Smooth muscle cell of the coronary artery (primary cell): ENCODE measurements at places on chromosomes 7 and 10. TPM values are rescaled to one million over a fixed set of nuclear protein-coding genes. Genes with fewer than 3 reads are reported as not detected.

The TUBB8 gene
- not detected in 2 replicates for total RNA-seq

The PRTFDC1 gene
- 12.6 and 40.1 TPM in 2 replicates for total RNA-seq

The LEP gene
- 0.94 TPM in 1 of 2 replicates, not detected in the other for total RNA-seq

The HOXA7 gene
- not detected in 2 replicates for total RNA-seq

The KCNH2 gene
- 0.08 TPM in 1 of 2 replicates, not detected in the other for total RNA-seq

The GIMAP4 gene
- 0.35 TPM in 1 of 2 replicates, not detected in the other for total RNA-seq

The IQUB gene
- total RNA-seq: 0.30 and 0.35 TPM in 2 replicates

The NPM3 gene
- 124 and 126 TPM in 2 replicates for total RNA-seq

The INHBA gene
- 14.9 and 129 TPM in 2 replicates for total RNA-seq

The LIPM gene
- total RNA-seq: not detected in 2 replicates

The GIMAP5 gene
- 0.08 and 0.12 TPM in 2 replicates for total RNA-seq

The CLRN3 gene
- not detected in 2 replicates for total RNA-seq

The PPP1R3C gene
- total RNA-seq: 33.9 and 36.7 TPM in 2 replicates

The CYP3A4 gene
- total RNA-seq: not detected in 2 replicates

The SPDYE2 gene
- total RNA-seq: 0.12 TPM in 1 of 2 replicates, not detected in the other

The DYDC1 gene
- not detected in 2 replicates for total RNA-seq

The MKI67 gene
- total RNA-seq: 1.6 and 3.3 TPM in 2 replicates

The DPYSL4 gene
- total RNA-seq: 4.9 and 7.2 TPM in 2 replicates

The INMT gene
- 87.2 and 104 TPM in 2 replicates for total RNA-seq
